ENCODE measurements at places on chromosomes 6 and 20.

- DNase-seq: no peak
Measured at GRCh38 chr6:22102671-22103070, 194.2 kb downstream of the PRL start.

GRCh38 chr20:50580016-50580747, 70.0 kb downstream of the PTPN1 start:
- DNase-seq: no peak

DNA sequence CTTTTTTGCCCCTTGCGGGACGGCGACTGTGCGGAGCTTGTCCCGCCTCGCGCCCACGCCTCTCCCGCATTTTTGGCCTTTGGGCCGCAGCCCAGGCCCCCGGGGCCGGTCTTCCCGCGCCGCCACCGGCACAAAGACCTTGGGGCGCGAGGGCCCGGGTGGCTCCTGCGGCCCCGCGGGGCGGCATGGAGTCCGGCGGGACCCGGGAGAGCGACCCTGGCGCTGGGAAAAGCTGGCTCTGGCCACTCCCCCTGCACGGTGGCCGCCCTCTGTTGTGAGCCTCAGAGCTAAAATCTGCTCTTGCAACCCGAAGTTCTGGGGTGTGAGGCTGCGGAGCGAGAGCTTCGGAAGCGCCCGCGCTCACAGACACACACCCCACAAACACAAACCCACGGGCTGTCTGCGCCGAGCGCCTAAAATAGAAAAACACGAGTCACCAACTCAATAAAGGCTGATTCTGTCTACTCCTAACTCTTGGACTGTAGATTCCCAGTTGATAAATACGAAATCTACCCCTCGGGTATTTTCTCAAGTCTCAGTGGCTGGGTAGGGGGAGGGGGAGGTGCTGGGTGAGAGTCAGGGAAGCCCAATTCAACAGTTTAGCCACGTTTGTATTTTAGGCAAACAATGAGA, 496 bp upstream of the BEND3 start:
- DNase-seq: no peak

DNA sequence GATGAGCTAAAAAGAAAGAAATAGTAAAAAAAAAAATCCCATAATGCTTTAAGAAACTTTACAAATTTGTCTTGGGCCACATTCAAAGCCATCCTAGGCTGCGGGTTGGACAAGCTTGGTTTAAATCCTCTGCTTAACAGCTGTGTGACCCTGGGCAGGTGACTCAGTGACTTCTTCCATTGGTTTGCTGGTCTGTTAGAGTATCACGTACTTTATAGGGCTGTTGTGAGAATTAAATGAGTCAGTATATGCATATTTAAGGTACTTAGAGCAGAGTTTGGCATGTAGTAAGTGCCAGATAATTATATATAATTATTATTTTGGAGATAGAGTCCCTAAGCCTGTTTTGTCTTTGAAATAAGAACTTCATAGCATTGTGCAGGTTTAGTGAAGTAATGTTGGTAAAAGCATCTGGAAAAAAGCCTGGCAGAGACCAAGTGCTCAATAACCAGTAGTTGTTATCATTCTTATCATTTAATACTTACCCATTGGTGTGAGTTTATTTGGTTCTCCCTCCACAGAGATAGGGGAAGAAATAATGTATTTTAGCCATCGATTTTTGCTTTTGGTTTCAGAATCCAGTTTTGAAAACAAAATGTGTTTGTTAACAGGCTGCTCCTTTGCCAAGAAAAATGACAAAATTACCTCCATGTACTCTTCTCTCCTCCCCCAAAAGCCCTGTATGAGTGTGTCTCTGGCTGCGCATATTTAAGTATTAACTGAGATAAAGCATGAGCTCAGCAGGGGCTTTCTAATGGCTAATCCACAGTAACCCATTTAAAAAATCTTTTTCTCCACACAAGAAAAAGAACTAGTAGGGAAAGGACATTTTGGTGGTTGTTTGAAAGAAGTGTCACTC, 67.2 kb downstream of the FOXO3 start:
- DNase-seq: no peak

DNA sequence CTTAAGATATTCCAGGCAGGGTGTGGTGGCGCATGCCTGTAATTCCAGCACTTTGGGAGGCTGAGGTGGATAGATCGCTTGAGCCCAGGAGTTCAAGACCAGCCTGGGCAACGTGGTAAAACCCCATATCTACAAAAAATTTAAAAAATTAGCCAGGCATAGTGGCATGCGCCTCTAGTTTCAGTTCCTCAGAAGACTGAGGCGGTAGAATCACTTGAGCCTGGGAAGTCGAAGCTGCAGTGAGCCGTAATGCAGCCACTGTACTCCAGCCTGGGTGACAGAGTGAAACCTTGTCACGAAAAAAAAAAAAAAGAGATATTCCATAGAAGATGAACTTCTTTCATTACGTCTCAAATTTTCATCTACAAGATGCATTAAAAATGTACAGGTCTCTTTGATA, 46.7 kb upstream of the ISM1 start:
- no peak for DNase-seq

DNA sequence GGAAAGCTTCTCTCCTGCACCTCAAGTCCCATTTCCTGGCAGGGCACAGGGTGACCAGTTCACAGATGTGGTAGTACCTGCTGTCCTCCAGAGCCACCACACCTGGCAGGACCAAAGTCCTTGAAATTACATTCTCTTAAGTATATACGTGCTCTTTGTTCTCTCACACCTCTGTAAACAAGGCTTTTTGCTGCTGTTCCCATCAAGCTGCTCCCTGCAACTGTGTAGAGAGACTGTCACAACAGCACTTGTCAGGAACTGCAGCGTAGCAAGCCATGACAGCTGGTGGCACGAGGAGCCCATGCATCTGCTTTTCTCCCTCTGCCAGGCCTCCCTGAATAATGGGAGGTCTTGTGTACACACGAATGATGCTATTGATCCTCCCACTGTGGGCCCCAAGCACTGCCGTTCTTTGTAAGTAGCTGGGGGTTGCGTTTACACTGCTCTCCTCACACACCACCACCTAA, 431.8 kb downstream of the CD83 start:
- DNase-seq: no peak

DNA sequence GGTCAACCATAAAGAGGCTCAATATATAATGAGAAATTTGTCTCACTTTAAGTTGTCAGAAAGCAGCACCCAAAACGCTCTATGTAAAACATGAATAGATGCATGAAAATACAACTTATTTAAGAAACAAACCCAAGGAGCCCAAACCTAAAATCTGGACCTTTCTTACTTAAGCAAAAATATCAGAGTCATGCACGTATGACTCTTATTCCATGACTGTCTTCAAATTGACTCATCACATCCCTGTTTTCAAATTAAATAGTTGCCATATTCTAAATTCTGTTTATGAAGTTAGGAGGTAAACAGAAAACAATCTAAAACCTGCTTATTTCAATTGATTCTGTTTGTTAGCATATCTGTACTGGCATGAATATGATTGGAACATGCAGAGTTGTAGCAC, 42.1 kb downstream of the ANKRD6 start:
- no peak for DNase-seq

DNA sequence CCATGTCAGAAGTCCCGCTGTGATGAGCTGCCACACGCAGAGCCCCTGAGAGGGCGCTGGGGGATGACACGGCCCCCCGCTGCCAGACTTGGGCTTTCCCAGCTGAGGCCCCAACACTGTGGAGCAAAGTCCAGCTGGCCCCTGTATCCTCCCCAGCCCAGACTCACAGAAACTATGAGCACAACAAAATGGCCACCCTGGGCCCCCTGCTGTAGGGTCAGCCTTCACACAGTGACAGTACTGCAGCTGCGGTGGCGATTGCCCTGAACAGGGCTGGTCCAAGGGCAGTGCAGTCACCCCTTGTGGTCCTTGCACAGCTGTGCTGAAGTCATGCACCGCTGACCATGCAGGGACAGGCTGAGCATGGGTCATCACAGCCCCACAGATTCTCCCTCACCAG, 78.2 kb upstream of the CST7 start:
- no peak for DNase-seq

DNA sequence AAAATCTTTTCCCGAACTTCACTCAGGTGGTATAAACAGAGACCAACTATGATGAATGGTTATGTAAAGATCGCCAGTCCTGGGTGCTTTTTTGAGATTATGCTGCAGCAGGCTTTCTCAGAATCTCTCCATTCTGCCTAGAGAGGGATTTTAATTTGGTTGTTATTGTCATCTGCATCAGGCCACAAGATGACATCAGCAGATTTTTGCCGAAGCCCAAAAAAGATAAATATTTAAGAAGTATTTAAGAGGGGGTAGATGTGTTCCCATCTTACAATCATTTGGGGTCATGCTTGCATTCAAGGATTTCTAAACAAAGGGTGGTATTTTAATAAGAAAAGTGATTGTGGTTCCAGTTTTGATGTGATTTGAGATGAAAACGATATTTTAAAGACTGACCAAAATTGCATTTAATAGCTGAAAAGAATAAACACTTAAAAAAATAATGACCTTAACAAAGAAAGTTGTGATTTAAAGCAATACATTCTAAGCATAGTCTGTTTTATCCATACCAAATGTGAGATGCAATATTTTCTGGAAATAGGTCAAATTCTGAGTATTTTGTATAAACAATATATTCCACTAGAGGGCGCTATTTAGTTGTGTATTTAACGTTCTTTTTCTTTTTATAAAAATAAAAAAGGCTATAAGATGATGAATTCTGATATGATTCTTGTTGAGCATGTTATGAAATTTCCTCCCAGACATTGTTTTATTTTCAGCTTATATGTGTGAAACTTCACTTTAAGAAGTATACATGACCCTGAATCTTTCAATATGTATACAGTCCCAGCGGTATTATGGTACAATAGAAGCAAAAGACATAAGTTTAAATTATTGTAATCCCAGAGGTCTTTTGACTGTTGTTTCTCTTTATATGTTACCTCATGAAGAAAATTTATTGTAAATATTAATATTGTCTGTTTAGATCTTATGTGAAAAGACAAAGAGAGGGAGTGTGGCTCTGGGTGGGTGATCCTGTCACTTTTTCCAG, 51.0 kb upstream of the ZFP64 start:
- peak; percentile 2 for DNase-seq

DNA sequence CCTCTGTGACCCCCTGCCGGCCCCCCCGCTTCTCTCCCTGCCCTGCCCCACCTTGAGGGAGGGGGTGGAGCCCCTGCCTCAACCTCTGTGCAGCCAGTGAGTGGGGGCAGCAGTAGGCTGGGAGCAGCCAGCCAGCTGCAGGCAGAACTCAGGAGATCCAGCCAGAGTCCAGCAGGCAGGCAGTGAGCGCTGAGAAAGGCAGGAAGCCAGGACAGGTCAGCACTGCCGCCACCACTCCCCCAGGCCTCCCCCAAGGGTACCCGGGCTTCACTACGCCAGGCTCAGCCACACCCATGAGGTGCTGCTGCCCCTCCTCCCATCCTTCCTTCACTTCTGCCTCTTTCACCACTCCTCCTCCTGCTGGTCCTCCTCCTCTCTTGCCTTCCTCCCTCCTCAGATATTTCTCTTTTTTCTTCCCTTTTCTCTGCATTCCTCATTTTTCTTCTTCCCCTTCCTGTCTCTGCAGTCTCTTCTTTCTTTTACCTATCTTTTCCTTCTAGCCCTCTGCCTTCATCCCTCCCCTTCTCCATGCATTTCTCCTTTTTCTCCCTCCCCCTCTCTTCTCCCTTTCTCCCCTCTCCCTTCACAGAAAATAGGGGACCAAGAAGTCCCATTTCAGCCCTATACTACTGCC, 11.5 kb downstream of the TMEM63B start:
- DNase-seq: no peak

GRCh38 chr6:28589957-28590349, 64.3 kb downstream of the GPX5 start:
- no peak for DNase-seq

Measured in AG09319 (cell line).